Right lung (tissue), 10 donors: ENCODE measurements at places on chromosomes 4 and X. TPM values are rescaled to one million over a fixed set of nuclear protein-coding genes. Genes with fewer than 3 reads are reported as not detected.

The CCNA2 gene
- 22.5 TPM for polyA plus RNA-seq

The MAML3 gene
- polyA plus RNA-seq: 17.9 TPM

The MSL3 gene
- 44.3 TPM for polyA plus RNA-seq

DNA sequence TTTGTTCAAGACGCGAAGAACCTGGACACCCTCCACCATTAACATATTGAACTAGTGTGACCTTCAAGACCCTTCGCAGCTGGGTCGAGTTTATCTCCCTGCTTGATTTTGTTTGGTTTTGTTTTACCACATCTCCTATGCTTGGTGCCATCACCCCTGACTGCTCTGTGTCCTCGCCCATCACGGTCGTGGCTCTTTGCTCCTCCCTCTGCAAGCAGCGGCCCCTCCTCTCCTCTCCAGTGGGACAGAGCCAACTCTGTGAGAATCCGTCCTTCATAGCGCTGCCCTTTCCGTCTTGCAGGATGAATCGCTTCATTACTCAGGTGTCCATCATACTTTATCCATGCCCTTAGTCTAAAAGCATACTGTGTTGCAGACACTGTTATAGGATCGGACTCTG, 9.1 kb upstream of the FAM149A start:
- no peak for DNase-seq
